ENCODE measurements at places on chromosomes 16 and 17.

- no peak for DNase-seq
Measured at GRCh38 chr17:47252209-47252608, 1.4 kb upstream of the ITGB3 start.

DNA sequence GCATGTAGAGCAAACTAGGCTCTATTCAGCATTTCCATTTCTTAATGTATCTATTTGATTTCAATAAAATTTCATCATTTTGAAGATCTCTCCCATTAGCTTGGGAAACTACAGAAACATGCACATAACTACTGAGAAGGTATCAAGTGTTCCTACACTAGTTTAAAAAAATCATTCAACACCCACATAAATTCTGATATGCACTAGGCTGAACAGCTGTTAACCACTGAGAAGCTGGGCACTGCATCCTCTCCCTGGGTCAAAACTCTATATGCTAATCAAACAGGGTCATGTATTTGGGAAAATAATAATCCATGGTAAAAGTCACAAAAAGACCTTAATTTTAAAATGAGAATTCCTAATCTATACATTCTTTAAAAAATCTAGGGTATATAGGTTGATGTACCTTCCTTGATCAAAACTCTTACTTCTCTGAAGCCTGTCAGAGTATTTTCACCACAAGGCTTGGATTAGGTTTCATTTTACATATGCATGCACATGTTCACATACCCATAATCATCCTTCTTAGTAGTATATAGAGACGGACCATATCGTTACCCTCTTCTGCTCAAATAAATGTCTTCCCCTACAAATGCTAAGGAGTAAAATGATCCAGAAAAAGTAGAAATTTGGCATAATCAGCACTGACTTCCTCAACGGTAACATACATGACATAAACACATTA is 57.2 kb downstream of the KANSL1 start:
- no peak for DNase-seq

DNA sequence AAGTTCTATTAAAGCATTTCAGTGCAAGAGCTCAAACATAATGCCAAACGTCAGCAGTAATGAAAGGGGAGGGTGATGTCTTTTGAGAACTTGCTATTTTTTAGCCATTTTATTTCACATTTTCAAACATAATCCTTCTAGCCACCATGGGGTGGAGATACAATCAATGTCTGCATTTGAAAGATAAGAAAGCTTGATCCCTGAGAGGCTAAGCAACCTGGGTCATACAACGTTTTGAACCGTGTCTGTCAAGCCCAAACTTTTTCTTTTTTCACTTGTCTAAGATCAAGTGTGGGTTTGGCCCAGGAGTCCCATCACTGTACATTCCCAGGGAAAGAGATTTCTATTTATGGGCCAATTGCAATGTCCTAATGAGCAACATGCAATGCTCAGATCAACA is 331.1 kb downstream of the SLC39A11 start:
- DNase-seq = no peak

DNA sequence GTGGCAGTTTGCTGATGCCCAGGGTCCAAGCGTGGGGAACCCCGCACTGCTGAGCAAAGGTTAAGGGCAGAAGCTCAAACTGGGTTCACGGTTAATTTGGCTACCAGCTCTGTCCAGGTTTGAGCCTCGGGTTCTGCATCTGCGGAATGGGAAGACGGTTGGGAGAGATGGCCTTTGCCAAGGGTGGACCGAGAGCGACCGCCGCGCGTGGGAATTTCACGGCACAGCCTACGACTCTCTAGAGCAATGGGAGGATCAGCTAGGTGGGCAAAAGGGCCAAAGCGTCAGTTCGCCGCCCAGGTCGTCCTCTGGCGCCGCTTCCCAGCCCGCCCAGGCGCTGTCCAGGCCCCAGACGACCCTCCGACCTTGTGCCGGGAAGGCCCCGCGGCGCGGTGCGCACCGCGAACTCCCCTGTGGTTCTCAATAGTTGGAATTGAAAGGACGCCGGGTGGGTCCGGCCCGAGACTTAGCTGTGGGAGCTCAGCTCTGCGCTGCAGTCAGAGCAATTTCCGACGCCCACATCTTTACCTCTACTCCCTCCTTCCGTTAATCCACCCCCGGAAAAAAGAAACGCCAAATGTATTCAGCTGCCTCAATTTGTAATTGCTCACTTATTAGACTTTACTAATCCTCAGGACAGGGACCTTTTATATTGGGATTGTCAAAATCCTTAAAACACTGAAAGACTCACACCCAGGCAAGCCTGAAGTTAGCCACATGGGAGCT is 2.5 kb upstream of the HS3ST3B1 start:
- DNase-seq = no peak

GRCh38 chr16:56645311-56645710 is 6.4 kb upstream of the MT1B start:
- no peak for DNase-seq
